Thoracic aorta (tissue), 2 donors: ENCODE measurements at places on chromosomes 13 and 19. TPM values are rescaled to one million over a fixed set of nuclear protein-coding genes. Genes with fewer than 3 reads are reported as not detected.

SLC15A1 gene
- total RNA-seq = not detected

FCHO1 gene
- 8.5 TPM for total RNA-seq

FPR3 gene
- total RNA-seq = 18.0 TPM

ZNF112 gene
- total RNA-seq = 4.7 TPM

C3 gene
- 277 TPM for total RNA-seq

PROZ gene
- total RNA-seq = not detected

TMEM86B gene
- 2.4 TPM for total RNA-seq

ZNF226 gene
- 14.6 TPM for total RNA-seq

MBD3 gene
- 102 TPM for total RNA-seq

ELL gene
- 35.0 TPM for total RNA-seq

APC2 gene
- total RNA-seq = 0.78 TPM

TMEM150B gene
- total RNA-seq = not detected

KDM4B gene
- 54.0 TPM for total RNA-seq
